CD4-positive, alpha-beta memory T cell (primary cell): ENCODE measurements at places on chromosomes 5 and 9.

DNA sequence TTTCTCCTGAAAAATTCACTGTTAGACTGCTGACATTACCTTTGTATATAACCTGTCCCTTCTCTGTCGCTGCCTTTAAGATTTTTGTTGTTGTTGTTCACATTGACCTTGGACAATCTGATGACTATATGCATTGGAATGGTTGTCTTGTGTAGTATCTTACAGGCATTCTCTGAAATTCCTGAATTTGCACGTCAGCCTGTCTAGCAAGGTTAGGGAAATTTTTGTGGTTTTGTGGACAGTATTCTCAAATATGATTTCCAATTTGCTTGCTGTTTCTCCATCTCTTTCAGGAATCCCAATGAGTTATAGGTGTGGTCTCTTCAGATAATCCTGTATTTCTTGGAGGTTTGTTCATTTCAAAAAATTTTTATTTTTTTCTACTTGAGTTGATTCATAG is 140.8 kb downstream of the PRR16 start:
- H3K4me1 ChIP-seq = no peaks in the 10 kb centered on the region
- no peaks in the 10 kb centered on the region for H3K27me3 ChIP-seq
- DNase-seq = no peak
- no peak overlapping the region for H3K4me3 ChIP-seq
- H3K27ac ChIP-seq = no peak overlapping the region

- no peak overlapping the region for H3K4me3 ChIP-seq
- no peaks in the 10 kb centered on the region for H3K27me3 ChIP-seq
- DNase-seq = no peak
- no peak overlapping the region for H3K27ac ChIP-seq
- peaks cover 6% of the 10 kb centered on the region for H3K4me1 ChIP-seq
Measured at GRCh38 chr5:145854651-145855258, 18.1 kb downstream of the GRXCR2 start.

GRCh38 chr5:111379391-111379816 is 132.9 kb downstream of the STARD4 start:
- no peaks in the 10 kb centered on the region for H3K27me3 ChIP-seq
- H3K27ac ChIP-seq = no peak overlapping the region
- H3K4me3 ChIP-seq = no peak overlapping the region
- no peak for DNase-seq
- H3K4me1 ChIP-seq = no peaks in the 10 kb centered on the region

- no peaks in the 10 kb centered on the region for H3K4me1 ChIP-seq
- H3K36me3 ChIP-seq = no peaks in the 10 kb centered on the region
- H3K27me3 ChIP-seq = no peaks in the 10 kb centered on the region
- H3K27ac ChIP-seq = no peak overlapping the region
- no peak for DNase-seq
- no peak overlapping the region for H3K4me3 ChIP-seq
Measured at GRCh38 chr5:138054206-138054605, 21.3 kb upstream of the FAM13B start.

DNA sequence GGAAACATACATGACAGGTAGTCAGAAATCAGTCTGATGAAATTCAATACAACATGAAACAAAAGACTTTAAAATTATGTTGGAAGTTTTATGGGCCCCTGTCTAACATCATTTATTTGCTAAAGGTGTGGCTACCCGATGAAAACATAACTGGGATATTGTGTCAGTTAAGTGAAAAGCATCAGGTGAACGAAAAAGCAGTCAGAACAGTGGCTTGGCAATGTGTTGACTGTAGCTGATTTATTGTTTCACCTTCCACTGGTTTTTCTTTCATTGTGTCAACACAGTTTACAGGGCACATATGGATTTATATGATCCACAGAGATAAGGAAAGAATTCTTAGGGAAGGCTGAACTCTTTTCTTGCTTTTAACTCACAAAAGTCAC is 429.6 kb upstream of the ZNF608 start:
- H3K27me3 ChIP-seq = no peaks in the 10 kb centered on the region
- no peak overlapping the region for H3K4me3 ChIP-seq
- H3K27ac ChIP-seq = no peak overlapping the region
- H3K4me1 ChIP-seq = no peaks in the 10 kb centered on the region
